SK-MEL-5 (cell line): ENCODE measurements at places on chromosomes 7 and 10. TPM values are rescaled to one million over a fixed set of nuclear protein-coding genes. Genes with fewer than 3 reads are reported as not detected.

DNA sequence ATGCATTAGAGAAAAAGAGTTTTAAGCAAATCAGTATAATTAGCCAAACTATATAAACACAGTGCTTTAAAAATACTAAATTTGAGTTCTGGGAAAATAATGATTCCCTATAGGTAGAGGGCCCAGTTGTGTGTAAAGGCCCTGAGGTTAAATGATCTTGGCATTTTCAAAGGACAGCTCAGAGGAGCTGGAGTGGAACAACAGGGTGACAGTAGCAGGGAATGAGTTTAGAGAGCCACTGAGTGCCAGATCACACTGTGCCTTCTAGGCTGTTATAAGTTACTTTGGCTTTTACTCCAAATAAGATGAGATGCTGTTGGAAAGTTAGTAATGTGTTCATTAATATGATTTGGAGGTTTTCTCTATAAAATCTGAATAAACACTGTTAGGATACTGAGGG, 34.6 kb downstream of the VWDE start:
- no peak for DNase-seq

ITPRID1 gene
- total RNA-seq = not detected in 2 replicates

GRCh38 chr7:48298779-48299178, 127.5 kb downstream of the ABCA13 start:
- DNase-seq = no peak

DNA sequence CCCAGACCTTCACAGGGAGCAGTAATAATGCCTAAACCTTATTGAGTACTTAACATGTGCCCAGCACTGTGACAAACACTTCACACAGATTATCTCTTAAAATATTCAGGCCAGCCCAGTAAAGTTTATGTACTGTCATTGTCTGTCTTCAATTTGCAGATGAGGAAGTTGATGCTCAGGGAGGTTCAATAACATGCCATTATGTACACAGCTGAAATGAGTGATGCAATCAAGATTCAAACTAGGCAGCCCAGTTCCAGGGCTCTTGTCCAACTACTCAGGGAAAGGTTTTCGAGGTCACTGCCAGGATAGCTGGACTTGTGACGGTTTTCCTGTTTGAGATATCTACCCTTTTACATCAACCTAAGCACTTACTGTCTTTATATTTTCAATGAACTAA, 56.1 kb downstream of the AUTS2 start:
- DNase-seq = no peak

GRCh38 chr10:4981722-4982471, 18.7 kb downstream of the AKR1C1 start:
- peak; percentile 30 for DNase-seq

DNA sequence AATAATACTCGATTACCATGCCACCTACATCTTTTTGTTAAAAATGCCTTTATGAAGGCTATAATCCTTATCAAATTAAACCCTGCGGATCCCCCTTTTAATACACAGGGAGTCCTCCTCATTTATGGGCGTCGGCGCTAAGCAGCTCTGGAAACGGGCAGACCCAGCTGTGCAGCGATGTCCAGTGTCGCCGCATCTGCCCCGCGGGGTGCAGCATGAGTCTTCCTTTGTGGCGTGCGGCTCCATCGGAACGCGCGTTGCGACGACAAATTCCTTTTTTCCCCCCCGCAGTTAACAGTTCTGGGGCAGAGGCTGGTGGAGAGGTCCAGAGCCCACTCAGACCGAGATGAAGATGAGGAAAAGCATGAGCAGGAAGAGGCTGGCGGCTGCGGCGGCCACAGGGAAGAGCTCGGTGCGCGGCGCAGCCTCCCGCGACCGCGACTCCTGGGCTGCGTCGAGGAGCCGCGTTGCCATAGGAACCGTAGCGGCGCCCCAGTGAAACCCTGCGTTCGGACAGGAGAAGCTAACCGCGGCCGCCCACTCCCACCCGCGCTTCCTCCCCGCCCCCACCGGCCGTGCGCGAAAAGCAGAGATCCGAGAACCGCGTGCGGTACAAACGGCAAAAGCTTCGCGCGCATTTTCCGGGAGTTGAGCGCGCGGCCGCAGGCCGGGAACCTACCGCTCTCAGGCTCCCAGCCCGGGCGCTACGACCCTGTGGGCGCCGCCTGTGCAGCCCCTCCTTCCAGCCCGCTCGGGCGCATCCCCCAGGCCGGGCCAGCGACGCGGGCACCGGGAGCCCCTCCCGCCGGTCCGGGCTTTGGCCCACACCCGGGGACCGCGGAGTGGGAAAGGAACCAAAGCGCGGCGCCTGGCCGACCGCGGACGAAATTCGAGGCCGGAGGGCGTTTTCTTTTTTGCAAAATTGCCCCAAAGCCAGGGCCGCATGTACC, 130.6 kb downstream of the SPAG6 start:
- DNase-seq = no peak

CNTNAP2 gene
- not detected in 2 replicates for total RNA-seq

CPA4 gene
- 0.11 and 0.16 TPM in 2 replicates for total RNA-seq

DNA sequence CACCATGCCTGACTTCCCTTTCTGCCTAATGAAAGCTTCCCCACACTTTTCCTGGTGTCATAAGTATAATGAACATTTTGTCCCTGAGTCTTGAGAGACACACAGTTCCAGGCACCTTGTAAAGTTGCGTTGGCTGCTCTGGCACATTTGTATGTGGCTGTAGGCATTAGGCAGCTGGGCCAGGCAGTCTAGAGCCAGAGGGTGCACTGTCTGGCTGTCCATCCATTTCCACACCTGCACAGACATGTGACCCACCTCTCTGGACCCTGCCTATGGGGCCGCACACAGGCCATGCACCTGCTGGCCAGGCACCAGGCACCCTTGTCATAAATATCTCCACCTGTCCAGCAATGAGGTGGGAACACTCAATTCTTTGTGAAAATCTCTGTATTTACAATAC, 54.7 kb upstream of the ANTXRL start:
- DNase-seq = no peak

CYP3A7 gene
- total RNA-seq = not detected in 2 replicates

- no peak for DNase-seq
Measured at GRCh38 chr10:87918254-87918859, 54.9 kb downstream of the PTEN start.

- no peak for DNase-seq
Measured at GRCh38 chr10:77398558-77398957, 239.1 kb downstream of the KCNMA1 start.

SPDYE1 gene
- not detected in 2 replicates for total RNA-seq

COL1A2 gene
- total RNA-seq = 0.05 TPM in 2 replicates

GRCh38 chr10:113362645-113363091, 190.2 kb upstream of the HABP2 start:
- DNase-seq = peak; percentile 40

GRCh38 chr10:80158598-80159127, 26.1 kb downstream of the PLAC9 start:
- DNase-seq = peak; percentile 93

CUL1 gene
- 68.4 and 68.6 TPM in 2 replicates for total RNA-seq

FGFR2 gene
- total RNA-seq = 0.21 and 1.2 TPM in 2 replicates

- DNase-seq = no peak
Measured at GRCh38 chr7:22147868-22148267, 202.2 kb upstream of the CDCA7L start.

DNA sequence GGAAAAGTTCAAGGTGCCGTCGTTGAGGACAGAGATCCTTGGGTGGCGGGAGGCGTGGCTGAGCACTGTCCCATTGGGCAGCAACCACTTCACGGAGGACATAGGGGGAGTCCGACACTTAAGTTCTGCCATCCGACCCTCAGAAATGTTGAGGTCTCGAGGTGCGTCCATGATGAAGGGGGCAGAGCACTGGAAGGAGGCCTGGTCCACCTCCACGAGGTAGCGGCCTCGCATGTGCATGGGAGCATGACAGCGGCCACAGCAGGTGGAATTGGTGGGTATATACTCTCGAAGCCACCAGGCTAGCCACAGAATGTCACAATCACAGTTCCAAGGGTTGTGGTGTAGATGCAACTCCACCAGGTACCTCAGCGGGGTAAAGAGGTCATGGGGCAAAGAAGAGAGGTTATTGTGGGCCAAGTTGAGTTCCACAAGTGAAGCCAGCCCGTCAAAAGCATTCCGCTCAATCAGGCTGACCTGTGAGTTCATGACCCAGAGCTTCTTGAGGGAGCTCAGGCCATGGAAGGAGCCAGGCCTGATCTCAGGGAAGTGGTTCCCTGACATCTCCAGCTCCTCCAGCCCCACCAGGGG, 1.7 kb downstream of the LRRC4 start:
- no peak for DNase-seq

ZNF117 gene
- 0.11 and 0.16 TPM in 2 replicates for total RNA-seq

GRCh38 chr10:88152728-88153133, 289.3 kb downstream of the PTEN start:
- DNase-seq = peak; percentile 14

CCDC136 gene
- total RNA-seq = 13.6 and 14.2 TPM in 2 replicates

GRCh38 chr7:118280319-118281012, 56.0 kb downstream of the ANKRD7 start:
- DNase-seq = no peak

DNA sequence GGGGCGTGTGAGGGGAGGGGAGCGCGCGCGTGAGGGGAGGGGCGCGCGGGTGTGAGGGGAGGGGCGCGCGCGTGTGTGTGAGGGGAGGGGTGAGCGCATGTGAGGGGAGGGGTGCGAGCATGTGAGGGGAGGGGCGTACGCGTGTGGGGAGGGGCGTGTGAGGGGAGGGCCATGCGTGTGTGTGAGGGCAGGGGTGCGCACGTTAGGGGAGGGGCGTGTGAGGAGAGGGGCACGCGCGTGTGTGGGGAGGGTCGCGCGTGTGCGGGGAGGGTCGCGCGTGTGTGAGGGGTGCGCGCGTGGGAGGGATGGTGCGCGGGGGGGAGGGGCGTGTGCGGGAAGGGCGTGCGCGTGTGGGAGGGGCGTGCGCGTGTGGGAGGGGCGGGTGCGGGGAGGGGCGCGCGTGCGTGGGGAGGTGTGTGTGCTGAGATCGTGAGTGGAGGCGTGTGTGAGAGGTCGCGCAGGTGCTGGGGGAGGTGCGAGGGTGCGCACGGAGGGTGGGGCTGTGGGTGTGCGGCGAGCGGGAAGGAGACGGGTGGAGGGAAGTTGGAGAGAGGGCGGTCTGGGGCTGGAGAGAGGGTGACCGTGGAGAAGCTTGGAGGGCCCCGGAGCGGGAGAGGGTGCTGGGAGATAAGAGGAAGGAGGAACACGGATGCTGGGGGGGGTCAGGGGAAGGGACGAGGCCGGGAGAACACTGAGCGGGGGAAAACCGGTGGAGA, 19.7 kb downstream of the MXI1 start:
- peak; percentile 68 for DNase-seq

SYNPO2L gene
- total RNA-seq = not detected in 2 replicates

SPAM1 gene
- total RNA-seq = not detected in 2 replicates

- DNase-seq = no peak
Measured at GRCh38 chr7:132102942-132103341, 473.3 kb downstream of the PLXNA4 start.

DNA sequence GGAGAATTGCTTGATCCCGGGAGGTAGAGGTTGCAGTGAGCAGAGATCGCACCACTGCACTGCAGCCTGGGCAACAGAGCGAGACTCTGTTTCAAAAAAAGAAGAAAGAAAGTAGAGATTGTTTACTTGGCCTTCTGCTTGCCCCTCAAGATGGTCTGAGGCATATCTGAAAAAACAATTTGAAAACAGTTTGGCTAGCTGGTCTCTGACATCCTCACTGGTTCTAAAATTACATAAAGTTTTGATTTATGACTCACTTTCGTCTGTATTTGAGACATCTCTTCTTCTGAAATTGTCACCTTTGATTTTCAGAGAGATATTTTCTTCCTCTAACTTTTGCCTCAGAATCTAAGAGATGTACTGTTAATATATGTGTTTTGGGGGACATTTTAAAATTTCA, 49.6 kb upstream of the HELLS start:
- DNase-seq = no peak

DNA sequence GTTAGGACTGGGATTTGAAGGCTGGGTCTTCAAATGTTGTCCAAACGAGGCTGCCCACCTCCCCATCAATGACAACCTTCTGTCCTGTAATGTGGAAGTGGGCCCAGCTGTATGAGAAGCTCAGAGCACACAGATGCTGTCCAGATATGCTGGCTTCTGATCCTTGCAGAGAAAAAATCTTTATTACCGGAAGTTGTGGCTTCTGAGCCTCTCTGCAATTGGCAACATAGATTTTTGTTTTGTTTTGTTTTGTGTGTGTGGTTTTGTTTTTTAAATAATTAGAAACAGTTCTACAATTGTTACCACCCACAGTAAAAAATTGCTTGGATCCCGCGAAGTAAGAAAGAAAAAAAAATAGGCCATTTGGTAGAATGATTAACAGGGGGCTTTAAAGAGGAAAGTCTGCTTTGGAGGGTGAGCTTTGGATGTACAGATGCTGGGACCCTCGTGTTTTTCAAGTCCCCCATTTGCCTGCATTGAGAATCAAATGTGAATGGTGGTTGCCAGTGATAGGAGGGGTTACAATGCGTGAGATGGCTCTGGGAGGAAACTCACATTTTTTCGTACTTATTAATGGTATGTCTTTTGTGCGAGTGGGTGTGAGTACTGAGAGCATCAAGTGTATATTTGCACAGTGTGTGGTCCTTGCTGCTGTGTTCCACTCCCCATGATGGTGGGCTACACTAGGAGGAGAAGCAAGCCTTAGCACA, 153.2 kb downstream of the TCF7L2 start:
- no peak for DNase-seq

NKX2-3 gene
- 0.19 and 0.24 TPM in 2 replicates for total RNA-seq

DNA sequence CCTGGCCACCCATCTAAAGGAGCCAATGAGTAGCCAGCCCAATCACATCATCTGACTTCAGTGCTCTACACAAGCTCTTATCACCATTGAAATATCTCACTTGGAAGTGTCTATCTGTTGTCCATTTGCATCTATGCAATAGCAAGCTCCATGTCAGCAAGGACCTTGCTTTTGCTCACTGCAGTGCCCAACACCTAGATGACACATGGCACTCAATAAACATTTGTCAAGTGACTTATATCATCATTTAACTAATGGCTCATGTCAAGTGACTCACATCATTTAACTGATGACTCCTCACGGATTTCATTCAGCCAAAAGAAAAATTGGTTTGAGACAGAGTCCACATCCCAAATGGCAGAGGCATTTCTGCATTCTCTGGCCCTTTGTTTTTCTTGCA, 92.9 kb upstream of the ADAM12 start:
- DNase-seq = no peak

- peak; percentile 65 for DNase-seq
Measured at GRCh38 chr10:87656431-87657072, 3.1 kb upstream of the PAPSS2 start.

DNA sequence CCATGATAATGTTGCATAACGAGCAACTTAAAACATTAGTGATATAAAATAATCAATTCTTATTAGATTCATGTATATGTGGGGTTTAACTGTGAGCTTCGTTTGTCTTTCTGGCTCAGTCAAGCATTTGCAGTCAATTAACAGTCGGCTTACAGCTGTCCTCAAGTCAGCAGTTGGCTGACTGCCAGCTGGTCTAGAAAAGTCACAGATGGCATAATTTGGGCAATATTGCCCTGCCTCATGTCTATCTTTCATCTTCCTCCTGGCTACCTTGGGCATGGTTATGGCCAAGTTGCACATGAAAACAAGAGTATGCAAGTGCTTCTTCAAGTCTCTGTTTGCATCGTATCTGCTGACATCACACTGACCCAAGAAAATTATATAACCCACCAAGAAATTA, 186.1 kb upstream of the ZWINT start:
- no peak for DNase-seq

DNA sequence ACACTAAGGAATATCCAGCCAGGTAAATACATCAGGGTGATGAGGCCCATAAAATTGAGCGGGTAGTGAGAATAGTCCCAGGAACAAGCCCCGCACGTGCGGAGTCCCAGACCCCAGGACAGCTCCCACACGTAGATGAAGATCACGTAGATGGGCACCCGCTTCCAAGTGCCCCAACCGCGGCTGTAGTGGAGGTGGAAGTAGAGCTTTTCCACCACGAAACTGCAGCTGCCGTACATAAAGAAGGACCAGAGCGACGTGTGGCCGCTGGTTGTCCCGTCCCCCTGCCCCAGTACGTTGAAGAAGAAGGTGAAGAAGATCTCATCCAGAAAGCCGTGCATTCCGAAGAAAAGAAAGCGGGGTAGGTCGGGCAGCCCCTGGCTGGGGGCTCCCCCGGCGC, 948 bp downstream of the TMEM229A start:
- peak; percentile 8 for DNase-seq
